Suppressor macrophage treated with lipopolysaccharide for 1 hour (primary cell): ENCODE measurements at places on chromosomes 2 and 18.

DNA sequence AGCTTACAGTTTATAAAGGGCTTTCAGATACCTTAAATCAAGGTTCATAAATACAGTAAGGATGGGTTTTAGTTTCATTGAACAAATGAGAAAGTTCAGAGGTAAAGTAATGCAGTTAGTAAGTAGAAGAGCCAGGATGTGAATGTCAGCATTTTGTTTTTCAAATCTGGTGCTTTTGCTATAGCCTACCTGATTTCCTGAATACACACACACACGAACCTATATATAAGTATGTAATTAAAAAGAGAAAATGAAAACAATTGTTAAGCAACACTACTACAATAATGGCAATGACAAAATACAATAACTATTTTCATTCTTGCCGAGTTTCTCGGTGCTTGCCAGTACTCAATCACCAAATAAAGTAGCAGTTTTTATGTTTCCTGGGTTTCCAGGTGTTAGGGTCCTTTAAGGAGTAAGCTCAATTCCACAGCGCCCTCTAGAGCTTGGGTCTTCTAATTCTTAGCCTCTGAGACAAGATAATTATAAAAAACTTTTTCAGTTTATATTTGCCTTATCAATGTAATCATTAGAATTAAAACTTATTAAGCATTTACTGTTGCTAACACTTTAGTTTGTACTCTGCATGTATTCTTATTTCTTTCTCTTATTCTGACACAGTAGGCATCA is 512.9 kb upstream of the ACVR2A start:
- peak; percentile 39 for DNase-seq

GRCh38 chr2:109102588-109103233 is 26.3 kb upstream of the SH3RF3 start:
- DNase-seq = no peak

DNA sequence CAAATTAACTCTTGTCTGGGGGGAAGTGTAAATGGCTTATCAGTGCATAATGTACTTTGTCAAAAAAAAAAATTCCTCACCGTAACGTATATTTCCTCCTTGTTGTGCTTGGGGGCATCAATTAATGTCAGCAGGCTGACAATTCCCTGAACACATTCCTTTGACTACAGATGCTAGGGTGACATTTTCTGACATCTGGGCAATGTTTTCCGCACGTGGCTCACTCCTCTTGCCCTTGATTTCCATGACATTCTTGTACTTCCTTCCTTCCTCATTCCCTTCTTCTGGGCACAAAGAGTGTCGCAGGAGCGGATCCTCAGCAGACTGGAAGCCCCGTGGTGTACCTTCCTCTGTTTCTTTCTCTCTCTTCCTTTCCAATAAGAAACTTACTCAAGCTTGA is 173.7 kb downstream of the SP3 start:
- no peak for DNase-seq

DNA sequence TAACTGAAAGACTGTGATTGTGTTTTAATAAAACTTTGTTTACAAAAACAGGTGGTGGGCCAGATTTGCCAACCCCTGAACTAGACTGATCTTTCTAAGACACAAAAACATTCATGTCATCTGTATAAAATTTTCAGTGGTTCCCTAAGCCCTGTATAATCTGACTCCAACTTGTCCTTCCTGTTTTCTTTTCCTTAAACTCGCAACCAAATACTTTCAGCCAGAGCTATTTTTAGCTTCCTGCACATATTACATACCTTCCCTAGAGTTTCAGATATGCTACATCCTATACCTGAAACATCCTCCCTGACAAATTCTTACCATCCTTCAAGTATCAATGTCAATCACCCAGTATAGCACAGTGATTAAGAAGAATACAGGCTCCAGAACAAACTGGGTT is 4.8 kb downstream of the GCFC2 start:
- DNase-seq = no peak

DNA sequence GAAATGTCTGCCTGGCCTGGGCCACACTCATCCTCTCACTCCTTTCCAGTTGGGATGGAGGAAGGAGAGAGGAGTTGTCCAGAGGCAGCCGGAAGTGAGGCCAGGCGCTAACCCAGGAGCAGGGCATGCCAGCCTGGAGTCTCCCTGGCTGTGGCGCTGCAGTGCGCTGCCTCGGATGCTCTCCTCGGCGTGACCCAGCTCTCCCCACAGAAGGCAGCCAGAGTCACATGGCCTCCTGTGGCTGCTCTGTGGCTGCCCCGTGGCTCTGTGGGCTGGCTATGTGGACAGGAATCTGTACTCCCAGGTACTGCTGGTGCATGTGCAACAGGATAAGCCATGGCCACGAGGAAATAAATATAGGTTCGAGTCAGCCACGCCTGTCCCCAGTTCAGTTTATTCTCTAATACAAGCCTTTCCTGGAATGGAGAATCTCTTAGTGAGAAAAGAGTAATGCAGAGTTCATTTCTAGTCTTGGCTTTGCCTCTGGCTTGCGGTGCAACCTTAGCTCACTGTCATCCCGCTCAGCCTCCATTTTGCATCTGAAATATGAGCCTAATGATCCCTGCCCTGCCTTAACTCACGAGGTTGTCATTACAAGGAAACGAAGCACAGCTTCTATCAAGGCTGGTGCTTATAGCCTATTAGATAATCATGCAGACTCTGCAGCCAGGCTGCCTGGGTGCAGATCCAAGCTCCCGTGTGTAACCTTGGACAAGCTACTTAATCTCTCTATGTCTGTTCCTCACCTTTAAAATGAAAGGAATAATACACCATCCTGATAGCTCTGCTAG is 106.3 kb downstream of the ANTXR1 start:
- DNase-seq = no peak

GRCh38 chr18:75441896-75442295 is 14.4 kb upstream of the SMIM21 start:
- no peak for DNase-seq

DNA sequence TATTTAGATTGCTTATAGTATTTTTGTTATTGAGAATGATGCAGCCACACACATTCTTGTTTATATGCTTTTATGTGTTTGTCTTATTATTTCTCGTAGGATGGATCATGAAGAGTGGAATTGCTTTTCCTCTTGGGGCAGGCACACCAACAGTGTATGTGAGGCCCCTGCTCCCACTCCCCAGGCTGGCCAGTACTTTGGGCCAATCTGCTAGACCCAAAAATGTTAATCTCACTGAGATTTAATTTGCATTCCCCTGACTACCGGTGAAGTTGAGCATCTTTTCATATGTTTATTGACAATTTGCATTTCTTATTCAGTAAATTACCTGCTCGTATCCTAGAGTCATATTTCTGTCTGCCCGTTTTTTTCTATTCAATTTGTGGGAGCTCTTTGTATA is 4.7 kb upstream of the MYCN start:
- no peak for DNase-seq

GRCh38 chr18:74148543-74149070 is 284 bp downstream of the TIMM21 start:
- DNase-seq = no peak

DNA sequence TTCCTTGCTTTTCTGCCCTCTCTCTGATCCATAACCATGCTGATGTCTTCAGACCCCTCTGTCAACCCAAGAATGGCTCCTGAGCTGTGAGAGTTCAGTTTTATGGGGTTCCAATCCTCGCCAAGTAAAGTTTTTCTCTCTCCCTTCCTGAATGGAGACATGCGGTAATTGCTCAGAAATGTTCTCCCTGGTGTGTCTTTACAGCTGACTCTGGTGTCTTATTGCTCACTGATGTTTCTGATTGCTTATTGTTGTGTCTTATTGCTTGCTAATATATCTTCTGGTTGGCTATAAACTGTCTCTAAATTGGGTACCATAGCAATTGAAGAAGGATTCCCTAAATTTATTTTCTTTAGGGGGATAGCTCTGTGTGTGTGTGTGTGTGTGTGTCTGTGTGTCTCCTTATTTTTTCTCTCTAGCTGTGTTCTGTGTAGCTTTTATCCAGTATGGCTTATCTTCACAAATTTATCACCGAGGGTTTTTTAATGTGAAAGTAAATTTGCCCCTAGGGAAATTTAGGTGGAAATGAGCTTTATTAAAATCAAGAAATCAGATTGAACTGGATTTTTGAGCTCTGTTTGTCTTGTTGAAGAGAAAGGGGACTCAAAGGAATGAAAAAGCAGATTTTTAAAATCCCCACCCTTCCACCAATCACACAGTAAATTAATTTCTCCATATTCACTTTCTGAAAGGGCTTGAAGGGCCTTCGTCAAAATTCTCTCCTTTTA is 19.5 kb downstream of the MGAT5 start:
- DNase-seq = no peak

- DNase-seq = no peak
These were observed 12.0 kb upstream of the RANBP2 start for GRCh38 chr2:108707300-108707699.

- DNase-seq = no peak
These were observed 217.0 kb downstream of the CD226 start for GRCh38 chr18:69730664-69731063.

GRCh38 chr2:133266041-133266925 is 302.0 kb downstream of the NCKAP5 start:
- DNase-seq = no peak

- DNase-seq = no peak
These were observed 25.5 kb upstream of the EXOC6B start for GRCh38 chr2:72851333-72851732.

- no peak for DNase-seq
These were observed 136.5 kb upstream of the ETAA1 start for GRCh38 chr2:67260343-67261277.

- no peak for DNase-seq
These were observed 38.5 kb downstream of the ASAP2 start for GRCh38 chr2:9244985-9245544.

GRCh38 chr18:23745366-23745765 is 56.1 kb downstream of the LAMA3 start:
- no peak for DNase-seq

- DNase-seq = no peak
These were observed 180.8 kb downstream of the FAM210A start for GRCh38 chr18:13545514-13545913.

GRCh38 chr2:31033032-31033431 is 105.2 kb downstream of the GALNT14 start:
- DNase-seq = no peak

DNA sequence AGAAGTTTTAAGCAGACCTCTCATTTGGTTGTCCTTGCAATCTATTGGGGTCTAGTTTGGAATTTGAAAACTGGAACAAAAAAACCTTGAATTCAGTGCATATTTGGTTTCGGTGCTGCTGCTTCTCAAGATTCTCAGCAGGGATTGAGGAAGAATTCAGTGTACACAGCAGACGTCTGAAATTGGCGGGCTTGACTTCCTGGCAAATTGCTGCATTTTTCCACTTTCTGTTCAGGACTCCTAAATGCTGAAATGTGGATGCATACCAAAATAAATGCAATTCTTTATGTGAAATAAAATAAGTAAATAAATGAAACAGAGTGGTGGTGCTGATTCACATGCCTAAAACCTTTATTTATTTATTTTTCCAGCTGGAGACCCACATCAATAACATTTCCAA is 332.4 kb upstream of the KYNU start:
- no peak for DNase-seq

DNA sequence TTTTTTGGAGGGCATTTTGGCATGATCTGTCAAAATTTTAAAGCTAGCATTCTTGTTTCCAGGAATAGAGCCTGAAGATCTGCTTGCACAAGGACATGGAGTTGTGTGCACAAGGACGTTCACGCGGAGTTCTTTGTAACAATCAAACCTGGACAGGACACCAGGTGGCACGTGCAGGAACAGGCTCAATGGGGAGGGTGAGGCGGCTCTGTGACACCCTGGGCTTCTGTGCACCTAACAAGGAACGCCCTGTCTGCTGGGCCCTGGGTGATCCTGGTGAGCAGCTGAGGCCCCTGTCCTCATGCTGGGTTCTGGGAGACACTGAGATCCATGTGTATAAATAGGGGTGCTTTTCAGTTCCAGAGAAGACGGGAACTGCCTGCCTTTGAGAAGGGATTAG is 93.1 kb upstream of the PXDN start:
- no peak for DNase-seq

GRCh38 chr2:197167608-197168314 is 142.8 kb downstream of the ANKRD44 start:
- no peak for DNase-seq

DNA sequence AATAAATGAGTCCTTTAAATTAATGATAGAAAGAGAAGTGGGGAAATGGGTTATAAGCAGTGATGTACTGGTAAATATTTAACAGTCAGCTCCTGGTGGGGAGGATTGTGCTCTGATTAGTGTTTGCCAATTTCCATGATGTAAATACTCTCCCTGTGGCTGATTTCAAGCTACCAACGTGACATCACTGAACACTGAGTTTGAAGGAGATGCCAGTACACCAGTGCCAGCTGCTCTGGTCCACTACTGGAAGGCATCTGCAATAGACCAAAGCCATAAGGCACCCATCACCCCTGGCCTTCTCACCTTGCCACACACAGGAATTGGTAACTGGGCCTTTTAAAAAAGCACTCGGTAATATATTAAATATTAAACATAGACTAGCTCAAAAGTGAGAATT is 77.7 kb downstream of the TGOLN2 start:
- DNase-seq = no peak

GRCh38 chr18:56068701-56069100 is 480.7 kb upstream of the TCF4 start:
- DNase-seq = no peak

GRCh38 chr18:67331857-67332256 is 184.7 kb downstream of the DSEL start:
- no peak for DNase-seq

GRCh38 chr2:199462956-199463692 is 5.4 kb upstream of the SATB2 start:
- DNase-seq = peak; percentile 94

DNA sequence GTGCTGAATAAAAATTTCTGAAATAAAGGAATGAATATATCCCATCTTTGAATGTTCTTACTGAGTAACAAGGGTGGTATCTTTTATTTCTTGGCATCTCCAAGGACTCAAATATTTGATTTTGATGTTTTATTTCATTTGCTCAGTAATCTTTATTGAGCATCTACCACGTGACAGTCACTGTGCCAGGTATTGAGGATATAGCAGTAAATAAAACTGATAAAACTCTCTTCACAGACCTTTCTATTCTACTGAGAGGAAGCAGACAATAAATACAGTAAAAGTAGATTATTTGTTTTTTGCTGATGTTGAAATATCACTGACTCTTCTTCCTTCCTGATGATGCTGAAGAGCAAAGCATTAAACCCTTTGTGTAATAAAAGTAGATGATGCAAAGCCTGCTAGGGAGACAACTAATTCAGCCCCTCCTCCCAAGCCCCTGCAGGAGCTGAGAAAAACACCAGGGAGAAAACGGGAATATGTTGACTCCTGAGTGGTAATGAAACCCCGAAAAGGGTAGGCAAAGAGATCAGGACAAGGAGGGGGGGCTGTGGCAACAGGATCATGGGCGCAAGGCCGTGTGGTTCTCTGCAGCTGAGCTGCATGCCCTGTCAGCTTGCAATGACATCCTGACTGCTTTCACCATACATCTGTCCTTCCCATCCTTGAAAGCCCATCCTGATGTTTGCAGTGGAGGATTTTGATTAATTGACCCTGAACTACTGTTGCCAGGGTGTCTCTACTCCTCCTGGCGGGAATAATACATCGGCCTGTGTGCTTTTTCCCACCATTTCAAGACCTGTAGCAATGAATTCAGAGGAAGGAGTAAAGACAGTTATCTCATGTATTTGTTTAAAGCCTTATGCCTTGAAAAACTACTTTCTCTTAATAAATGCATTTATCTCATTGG is 117.4 kb downstream of the EML6 start:
- no peak for DNase-seq
